ENCODE measurements at places on chromosomes 16 and 17.

DNA sequence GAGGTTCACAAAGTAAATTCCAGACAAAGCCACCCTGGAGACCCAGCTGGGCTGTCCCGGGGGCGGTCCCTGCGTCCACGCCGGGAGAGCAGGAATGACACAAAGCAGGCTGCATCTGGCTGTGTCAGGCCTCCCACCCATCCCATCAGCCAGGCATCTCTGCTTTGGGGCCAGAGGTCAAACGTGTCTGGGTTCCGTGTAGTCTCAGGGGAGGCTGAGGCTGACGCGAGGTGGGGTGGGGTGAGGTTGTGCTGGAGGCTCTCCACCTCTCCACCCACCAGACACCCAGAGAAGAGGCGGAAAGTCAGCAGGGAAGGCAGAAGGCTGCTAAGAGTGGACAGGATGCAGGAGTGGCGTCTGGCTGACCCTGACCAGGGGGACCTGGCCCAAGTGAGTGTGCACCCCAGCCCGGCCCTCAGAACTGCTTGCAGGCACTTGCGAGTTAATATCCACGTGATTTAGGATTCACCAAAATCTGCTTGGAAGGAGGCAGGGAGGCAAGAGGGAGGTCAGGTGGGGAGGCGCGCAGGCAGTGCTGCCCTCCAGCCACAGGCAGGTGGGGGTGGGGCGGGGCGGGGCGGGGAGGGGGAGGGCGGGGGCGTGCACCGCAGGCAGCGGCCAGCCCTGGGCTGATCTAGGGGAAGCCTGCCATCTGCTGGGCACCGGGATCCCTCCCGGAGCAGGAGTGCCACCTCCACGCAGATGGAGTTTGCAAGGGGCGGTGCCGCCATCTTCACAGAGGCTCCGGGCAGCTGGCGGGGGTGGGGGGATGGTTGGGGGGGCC, 44.3 kb downstream of the TBC1D16 start:
- peak; percentile 68 for DNase-seq

GRCh38 chr16:22967521-22968095, 153.6 kb downstream of the HS3ST2 start:
- DNase-seq = no peak

- no peak for DNase-seq
Observed at GRCh38 chr16:67425580-67425979, 5.3 kb upstream of the HSD11B2 start.

DNA sequence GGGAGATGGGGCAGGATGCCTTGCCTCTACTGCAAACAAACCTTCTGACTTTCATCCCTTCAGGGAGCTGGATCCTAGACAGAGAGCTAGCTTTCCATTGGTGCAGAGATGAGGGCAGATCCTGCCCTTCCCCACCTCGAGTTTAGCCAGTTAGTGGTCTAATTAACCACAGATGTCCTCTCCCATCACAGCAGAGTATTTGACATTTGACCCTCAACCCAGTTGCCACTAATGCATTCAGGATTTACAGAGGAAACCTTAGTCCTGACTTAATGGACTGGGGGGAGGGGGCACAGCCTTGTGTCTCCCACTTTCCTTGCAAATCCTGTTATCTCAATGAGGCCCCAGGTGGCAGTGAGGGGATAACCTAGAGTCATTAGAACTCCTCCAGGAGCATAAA, 10.2 kb downstream of the PIP4K2B start:
- no peak for DNase-seq

DNA sequence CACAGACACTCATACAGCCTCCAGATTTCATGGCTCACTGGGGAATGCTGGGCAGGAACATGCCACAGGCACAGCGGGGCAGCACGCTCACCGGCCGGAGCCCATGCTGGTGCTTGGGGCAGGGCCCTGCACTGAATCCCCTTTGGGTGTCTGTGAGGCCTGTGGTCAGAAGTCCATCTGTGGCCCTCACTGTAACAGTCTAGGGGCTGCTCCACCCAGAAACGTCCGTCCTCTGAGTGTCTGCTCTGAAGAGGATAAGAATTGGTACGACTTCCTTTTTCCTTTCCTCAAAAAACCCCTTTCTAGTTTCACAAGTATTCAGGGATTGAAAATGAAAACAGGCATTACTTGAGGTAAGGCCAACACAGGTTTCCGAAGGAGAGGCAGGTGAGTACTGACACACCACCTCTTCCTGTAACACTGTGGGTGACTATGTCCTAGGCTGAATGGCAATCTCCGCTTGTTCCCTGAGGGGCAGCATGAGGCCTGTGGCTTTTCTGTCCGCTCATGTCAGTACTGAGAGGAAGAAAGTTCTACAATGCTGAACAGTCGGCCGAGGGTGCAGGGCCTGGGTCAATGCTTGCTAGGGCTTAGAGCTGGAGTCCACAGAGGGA, 42.5 kb downstream of the TMEM11 start:
- DNase-seq = no peak

DNA sequence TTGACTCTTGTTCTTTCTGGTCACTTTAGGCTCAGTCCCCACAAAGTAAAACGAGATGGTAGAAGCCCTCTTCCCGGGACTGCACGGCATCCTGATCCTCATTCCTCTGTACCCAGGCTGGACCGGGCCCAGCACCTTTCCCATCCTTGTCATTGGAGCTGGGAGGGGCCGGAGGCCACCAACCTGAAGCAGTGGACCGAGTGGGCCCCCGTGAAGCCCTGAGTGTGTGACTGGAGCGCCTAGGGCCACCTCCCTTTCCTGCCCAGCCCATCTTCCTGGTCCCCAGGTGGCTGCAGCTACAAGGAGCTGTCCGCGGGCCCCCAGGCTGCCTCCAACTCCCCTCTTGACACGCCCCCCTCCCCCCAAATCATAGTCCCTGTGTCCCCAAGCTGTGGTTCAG, 17.1 kb upstream of the CD300A start:
- DNase-seq = no peak

DNA sequence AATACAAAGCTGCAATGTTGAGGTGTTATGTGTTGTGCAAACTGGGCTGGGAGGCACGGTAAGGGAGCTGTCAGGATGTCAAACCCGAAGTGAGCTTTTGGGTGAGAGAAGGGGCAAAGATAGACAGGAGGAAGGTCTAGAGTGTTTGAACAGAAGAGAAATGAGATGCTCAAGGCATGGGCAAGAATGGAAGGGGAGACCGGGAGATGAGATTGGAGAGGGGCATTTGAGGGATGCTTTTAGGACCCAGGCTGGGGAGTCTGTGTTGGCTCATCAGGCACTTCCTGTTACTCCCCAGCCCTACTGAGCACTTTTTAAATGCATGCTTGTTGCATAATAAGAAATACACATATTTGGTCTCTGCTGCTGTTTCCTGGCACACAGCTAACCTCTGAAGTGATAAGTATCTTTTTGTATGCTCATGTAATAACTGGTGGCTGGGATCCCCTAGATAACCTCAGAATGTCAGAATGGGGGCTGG, 13.7 kb downstream of the UNC45B start:
- no peak for DNase-seq

- DNase-seq = peak; percentile 7
Observed at GRCh38 chr16:58024486-58025350, 836 bp upstream of the MMP15 start.

- DNase-seq = no peak
Observed at GRCh38 chr16:27464626-27465482, 62.9 kb downstream of the IL21R start.

DNA sequence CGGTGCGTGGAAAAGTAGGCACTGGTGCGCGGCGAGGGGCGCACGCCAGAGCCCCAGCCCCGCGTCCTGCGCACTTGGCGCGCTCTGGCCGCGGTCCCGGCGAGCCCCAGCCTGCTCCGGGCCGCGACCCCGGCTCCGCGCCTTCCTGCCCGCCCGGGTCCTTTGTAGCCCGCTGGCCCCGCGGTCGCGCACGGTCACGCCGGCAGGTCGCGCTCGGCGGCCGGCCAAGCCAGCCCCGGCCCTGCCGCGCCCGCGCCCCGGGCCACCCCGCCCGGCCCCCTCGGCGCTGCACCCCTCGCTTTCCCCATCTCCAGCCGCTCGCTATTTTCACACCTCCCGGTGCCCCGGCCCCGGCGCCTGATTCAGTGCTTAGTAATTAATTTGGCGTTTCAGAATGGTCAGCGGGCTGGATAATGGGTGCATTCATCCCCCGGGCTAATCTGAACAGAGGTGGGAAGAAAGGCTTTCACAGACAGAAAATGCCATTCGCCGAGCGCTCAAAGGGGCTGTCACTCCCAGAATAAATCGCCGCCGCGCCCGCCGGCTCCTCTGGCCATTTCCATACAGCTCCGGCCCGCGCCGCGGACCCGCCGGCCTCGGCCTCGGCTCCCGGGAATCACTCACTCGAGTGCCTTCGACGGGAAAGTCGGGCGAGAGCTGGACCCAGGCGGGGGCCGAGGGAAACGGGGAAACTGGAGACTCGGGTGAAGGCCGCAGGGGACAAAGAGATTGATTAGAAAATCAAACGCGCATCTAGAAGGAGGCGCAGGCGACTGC, 17.8 kb upstream of the NTN1 start:
- no peak for DNase-seq

GRCh38 chr16:80147026-80147655, 393.7 kb upstream of the DYNLRB2 start:
- DNase-seq = no peak

DNA sequence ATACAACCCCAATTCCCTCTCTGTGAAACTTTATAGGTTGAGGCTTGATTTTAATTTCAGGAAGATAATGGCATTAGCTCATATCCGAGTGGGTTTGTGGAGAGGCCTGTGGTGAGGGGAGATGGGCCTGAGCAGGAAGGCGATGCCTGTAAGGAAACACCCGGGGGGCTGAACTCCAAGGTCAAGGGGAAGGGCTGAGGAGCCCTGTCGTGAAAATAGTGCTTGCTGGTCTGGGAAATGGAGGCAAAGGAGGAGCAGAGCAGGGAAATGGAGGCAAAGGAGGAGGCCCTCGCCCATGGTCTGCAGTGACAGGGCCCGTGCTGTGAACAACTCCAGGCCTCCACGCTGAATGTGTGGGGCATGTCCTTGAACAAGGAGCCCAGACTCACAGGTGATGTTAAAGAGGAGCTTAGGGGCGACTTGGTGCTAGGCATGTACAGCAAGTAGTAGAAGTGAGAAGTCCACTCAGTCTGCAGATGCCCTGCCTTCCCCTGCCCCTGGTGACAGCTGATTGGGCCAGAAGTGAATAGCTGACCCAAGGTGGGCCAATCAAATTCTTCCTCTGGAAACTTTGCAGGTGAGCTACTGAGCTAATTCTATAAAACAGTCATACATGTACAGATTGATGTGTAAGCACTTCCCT, 38.1 kb downstream of the MRPS23 start:
- no peak for DNase-seq

DNA sequence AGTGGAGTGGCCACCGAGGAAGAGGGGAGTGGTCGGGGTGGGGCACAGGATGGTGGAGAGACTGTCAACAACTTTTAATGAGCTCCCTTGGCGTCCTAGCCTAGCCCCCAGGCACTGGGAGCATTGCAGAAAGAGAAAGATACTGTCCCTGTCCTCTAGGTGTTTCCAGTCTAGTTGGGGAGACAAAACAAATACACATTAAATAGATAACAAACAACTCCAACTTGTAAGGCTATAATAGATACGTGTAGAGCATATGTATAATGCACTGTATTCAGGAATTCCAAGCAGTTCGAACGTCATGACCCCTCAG, 435 bp upstream of the UBE2O start:
- DNase-seq = no peak

- no peak for DNase-seq
Observed at GRCh38 chr17:28763137-28763799, 19.5 kb downstream of the TRAF4 start.

Data from fibroblast of lung (primary cell).